ENCODE measurements at places on chromosomes 3 and 15.

GRCh38 chr3:159039286-159039685 lies 237.4 kb downstream of the MFSD1 start:
- DNase-seq: no peak

DNA sequence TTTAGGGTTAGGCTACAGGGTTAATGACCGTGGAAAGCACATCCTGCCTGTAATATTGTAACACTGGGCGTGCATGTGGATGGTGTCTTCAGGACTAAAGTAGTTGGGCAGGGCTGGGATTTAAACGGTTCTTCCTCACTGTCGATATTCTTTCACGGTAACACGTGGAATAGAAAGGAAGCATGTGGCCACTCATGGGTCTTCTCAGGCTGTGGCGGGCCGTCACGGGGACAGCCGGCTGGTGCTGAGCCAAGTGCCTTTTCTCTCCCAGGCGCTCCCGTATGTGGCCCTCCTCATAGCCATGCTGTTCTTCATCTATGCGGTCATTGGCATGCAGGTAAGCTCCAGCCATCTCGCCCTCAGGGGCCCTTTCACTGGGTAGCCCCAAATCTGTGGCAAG lies 73.7 kb downstream of the CHDH start:
- DNase-seq: no peak

DNA sequence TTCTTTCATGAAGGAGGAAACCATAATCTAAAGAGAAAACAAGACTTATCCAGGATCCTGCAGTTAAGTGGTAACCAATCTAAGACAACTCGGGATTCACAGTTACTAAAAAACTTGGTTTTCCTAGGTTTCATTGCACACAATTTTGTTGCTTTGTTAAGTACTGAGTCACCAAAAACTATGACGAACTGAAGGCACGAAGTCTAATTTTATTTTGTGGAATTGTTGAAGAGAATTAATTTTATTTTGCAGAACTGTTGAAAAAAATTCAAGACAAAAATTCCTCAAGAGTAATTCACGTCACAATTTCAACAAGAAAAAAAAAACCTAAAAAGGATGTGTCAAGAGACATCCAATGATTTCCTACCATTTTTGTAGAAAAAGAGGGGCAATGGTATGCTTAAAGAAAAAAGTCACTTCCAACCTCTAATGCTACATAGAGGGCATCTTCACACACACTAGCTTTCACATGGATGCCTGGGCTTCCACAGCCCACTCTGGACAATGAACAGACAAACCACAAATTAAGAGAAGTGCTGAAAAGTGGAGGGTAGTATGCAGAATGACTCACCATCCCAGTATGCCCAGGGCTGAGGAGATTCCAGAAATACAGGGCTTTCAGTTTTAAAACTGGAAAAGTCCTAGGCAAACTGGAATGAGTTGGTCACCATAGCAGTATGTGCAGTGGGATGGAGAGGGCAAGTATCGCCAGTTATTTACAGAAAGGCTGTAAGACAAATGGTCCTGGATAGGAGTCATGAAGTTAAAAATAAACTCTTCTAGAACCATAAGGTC lies 29.2 kb downstream of the PLOD2 start:
- DNase-seq: no peak

DNA sequence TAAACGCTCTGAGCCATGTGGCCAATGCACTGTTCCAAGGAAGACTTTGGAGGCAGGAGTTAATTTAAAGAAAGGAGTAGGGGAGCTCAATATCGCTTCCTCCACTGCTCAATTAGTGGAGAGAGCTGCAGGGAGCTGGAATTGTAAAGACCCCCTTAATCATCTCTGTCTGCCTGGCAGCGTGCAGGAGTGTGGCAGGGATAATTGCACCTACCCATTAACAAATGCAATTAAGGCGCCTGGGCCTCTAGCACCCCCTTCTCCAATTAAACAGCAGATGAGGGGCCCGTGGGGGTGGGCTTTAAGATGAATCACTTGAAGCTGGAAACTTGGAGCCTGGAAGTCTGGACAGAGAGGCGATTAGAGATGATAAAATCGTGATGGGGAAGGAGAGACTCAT lies 61.7 kb upstream of the GLCE start:
- DNase-seq: no peak

GRCh38 chr15:73682600-73683090 lies 1.5 kb upstream of the CD276 start:
- DNase-seq: no peak

GRCh38 chr3:64247991-64248646 lies 22.9 kb upstream of the PRICKLE2 start:
- no peak for DNase-seq

GRCh38 chr15:29939404-29939803 lies 117.1 kb upstream of the TJP1 start:
- DNase-seq: no peak

GRCh38 chr15:46856839-46857502 lies 860.3 kb upstream of the SEMA6D start:
- DNase-seq: no peak

DNA sequence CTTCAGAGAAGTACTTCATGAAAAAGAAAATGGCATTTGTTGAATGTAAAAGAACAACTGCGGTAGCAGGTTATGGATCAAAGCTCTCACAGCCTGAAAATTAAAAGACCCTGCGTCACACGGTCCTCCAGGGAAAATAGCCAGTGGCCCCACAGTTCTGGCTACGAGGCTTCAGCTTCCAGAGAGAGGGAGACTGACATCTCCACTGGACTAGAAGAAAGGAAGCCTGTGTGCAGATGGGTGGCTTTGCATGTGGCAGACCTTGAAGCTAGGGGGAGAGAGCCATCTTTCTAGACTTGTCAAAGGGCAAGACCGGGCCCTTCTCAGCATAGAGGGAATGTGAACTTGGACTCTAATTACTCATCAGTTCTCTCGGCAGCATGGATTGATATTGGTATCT lies 159.4 kb downstream of the SLCO3A1 start:
- no peak for DNase-seq

DNA sequence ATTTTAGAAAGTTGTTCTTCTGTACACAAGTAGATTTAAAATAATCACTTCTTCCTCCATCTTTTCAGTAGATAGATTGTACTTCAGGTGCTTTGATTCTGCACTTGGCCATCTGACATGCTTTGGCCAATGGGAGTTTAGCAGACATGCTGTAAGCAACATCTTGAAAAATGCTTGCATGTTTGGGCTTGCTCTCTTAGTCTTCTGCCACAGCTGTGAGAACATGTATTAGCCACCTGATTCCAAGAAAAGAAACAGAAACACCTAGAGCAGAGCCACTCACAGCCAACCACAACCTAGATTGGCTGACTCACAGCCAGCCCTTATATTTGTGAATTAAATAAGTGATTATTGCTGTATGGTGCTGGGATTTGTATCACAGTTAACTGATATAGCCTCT lies 70.2 kb upstream of the GADL1 start:
- DNase-seq: no peak

GRCh38 chr3:143975554-143976152 lies 4.0 kb downstream of the DIPK2A start:
- DNase-seq: no peak

- no peak for DNase-seq
Measured at GRCh38 chr3:29144807-29145206, 136.1 kb upstream of the RBMS3 start.

DNA sequence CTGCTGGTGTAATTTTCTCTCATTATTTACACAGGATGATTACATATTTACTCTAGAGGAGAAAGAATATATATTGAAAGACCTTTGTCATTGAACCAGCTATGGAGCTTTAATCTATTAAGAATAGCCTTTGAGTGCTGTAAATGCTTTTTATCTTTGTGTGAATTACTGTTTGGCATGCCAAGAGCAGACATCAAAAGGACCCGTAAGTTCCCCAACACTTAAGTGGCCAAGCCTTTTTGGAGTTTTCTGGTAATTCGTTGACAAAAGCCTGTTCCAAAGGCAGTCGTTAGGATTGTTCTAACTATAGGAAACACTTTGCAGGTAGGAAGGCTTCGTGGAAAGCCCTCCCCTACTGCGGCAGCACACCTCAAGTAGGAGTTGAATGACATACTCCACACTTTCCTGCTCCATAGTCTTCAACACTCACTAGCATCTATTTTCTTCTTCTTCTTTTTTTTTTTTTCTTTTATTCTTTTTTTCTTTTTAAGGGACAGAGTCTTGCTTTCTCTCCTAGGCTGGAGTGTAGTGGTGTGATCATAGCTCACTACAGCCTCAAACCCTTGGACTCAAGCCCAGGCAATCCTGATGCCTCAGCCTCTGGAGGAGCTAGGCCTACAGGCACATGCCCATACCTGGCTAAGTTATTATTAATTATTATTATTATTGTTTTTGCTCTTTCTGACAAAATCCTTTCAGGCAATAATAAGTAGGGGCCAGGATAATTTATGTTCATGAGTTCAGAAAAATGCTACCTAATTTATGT lies 98.6 kb downstream of the SUCNR1 start:
- no peak for DNase-seq

- DNase-seq: no peak
Measured at GRCh38 chr3:117286488-117286887, 576.9 kb downstream of the TUSC7 start.
